ENCODE measurements at places on chromosomes 3 and 15.

GRCh38 chr15:73081321-73081958 is 29.2 kb downstream of the NEO1 start:
- no peak for DNase-seq

DNA sequence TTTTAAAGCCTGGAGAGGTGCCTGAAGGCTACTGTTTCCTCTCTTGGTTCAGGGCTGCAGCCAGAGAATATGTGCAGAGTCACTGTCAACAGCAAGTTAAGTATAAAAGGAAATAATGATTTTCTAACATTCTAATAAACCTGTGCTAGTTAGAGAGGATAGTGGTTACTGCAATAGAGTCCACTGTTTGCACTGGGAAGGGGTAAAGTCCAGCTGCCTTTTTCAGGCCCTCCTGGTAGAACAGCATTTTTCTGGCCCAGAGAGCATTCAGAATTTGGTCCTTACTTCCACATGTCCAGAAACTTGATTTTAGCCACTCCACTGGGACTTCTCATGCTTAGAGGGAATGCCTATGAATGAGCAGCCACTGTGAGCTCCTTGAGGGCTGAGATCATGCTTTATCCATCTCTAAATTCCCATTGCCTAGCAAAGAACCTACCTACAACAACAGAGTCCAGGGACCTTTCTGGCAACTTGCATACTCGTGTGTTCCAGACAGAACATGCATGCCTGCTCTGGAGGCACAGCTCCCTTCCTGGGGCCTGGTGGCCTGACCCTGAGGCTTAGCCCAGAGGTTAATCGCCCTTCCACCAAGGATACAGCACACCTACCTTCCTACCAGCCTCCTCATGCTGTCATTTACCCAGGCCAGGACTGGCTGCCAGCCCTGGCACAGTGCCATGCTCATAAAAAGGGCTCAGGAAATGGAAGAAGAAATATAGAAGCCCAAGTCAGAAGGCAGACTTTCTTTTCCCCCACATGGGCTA is 50.3 kb upstream of the ATP13A3 start:
- no peak for DNase-seq

GRCh38 chr3:132382688-132383194 is 34.6 kb upstream of the DNAJC13 start:
- no peak for DNase-seq

- no peak for DNase-seq
Observed at GRCh38 chr3:63975723-63976122, 47.6 kb downstream of the PSMD6 start.

DNA sequence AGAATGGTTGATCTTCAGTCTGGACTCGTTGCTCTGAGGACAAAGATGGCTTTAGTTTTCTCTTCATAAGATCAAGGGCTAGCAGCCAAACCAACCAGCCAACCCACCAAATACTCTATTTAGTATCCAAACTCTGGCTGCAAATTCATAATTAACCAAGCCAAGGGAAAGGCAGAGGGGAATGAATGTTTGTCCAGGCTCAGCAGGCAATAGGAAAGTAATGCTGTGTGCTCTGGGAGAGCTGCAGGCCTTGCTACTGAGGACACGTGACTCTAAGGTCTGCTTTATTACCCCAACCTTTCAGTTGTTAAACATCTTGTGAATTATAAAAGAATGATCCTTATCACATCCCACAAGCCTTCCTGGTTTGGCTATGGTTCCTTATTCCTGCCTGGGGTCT is 52.3 kb upstream of the GALNT15 start:
- DNase-seq: no peak

- no peak for DNase-seq
Observed at GRCh38 chr3:4052706-4053105, 250.5 kb upstream of the SETMAR start.

GRCh38 chr15:49492830-49493229 is 69.8 kb downstream of the FGF7 start:
- DNase-seq: no peak

- DNase-seq: no peak
Observed at GRCh38 chr3:74850381-74850780, 235.9 kb upstream of the CNTN3 start.

DNA sequence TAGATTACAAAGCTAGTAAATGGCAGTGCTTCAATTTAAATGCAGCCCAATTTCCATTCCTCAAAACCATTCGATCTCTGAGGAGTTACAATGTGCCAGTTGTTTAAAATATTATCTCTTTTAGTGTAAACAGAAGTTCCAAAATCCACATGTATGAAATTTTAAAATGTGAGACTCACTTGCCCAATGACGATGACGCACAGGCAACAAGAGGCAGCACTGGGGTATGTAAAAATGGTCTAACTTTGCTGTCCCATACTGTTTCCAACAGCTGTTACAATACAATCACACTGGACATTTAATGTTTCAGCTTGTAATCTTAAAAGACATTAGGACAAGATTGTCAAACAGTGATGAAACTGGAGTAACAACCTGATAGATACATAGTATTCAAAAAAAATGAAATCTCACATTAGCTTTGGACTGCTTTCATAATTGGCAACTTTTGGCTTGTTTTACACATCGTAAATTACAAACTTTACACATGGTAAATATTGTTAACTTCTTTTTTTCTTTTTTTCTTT is 12.2 kb downstream of the SLTM start:
- no peak for DNase-seq

- no peak for DNase-seq
Observed at GRCh38 chr15:89627256-89627970, 27.9 kb downstream of the KIF7 start.

DNA sequence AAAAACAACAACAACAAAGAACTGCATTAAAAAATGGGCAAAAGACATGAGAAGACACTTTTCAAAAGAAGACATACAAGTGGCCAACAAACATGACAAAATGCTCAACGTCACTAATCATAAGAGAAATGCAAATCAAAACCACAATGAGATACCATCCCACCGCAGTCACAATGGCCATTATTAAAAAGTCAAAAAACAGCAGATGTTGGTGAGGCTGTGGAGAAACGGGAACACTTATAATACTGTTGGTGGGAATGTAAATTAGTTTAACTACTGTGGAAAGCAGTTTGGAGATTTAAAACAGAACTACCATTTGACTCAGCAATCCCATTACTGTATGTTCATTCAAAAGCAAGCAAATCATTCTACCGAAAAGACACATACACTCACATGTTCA is 15.1 kb downstream of the EIF1B start:
- no peak for DNase-seq

- DNase-seq: no peak
Observed at GRCh38 chr3:68919000-68919399, 13.3 kb downstream of the TAFA4 start.

- DNase-seq: no peak
Observed at GRCh38 chr3:39207361-39208186, 15.2 kb upstream of the XIRP1 start.

- DNase-seq: no peak
Observed at GRCh38 chr3:30642849-30643361, 36.5 kb downstream of the TGFBR2 start.

GRCh38 chr3:12139111-12139511 is 19.6 kb downstream of the TIMP4 start:
- peak; percentile 12 for DNase-seq

- DNase-seq: no peak
Observed at GRCh38 chr3:100891033-100891432, 102.2 kb downstream of the ABI3BP start.

- no peak for DNase-seq
Observed at GRCh38 chr3:88809993-88810392, 297.4 kb upstream of the EPHA3 start.

GRCh38 chr3:112931736-112932521 is 43.0 kb downstream of the CD200R1 start:
- no peak for DNase-seq

GRCh38 chr3:110984456-110985250 is 87.0 kb upstream of the NECTIN3 start:
- no peak for DNase-seq

- DNase-seq: no peak
Observed at GRCh38 chr15:87661454-87662355, 594.8 kb downstream of the NTRK3 start.

DNA sequence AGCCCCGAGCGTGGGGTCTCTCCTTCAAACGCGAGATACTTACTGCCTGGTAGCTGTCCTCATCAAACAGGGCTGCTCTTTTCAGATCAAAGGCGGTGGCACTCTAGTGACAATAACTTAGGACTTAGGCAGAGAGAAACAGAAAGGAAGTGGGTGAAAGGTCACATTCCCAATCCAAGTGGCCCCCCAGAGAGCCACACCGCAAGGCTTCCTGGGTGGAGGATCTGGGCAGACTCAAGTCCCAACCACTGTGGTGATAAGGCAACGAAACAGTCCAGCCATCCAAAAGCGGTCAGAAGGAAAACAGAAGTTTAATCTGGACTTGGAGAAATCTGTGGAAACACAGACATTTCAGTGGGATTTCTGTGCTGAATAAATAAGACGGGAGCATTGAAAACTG is 227.2 kb downstream of the ADAMTS17 start:
- no peak for DNase-seq

DNA sequence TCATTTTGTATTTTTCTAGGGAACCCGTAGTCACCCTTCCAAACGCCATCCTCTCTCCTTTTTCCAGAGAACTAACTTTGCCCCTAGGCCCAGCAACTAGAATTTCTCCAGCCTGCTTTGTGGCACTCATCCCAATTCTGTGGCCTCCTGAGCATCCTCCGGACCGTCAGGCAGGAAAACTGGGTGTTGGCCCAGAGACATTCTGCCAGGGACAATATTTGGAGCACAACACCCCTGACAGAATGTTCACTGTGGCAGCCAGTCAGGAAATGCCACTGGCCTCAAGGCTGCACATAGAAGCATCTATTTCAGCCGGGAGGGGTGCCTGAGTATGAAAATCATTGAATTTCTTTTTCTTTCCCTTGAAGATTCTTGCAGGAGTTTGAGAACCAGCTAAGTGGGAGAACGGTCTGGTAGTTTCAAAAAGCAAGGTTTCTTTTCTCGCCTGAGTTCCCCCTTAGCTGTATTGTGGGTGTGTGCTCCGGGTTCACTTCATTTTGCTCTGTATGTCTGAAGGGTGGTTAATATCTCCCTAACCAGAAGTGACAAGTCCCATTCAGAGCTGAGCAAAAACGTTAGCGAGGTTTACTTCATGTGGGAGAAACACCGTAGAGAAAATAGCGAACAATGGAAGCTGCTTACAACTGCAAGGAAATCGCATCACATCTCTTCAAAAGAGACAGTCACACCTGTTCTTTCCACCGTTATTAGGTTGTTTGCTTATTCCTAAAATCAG is 108.1 kb upstream of the TPM1 start:
- no peak for DNase-seq

DNA sequence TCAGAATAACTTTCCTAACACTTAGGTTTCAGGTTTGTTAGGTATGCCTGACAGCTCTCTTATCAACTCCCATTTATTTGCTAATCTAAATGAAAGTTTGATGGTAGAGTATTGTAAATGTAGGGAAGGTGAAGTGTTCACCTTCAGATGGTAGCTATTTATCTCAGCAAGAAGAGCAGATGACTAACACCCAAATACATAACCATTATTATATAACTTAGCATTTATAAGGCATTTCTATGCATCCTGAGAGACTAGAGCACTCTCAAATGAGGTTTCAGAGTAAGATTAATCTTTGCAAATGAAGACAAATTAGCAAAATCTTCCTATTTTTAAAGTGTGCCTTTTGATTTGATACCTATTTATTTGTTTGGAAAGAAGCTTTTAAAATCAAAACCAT is 143.8 kb downstream of the IGF1R start:
- DNase-seq: no peak

DNA sequence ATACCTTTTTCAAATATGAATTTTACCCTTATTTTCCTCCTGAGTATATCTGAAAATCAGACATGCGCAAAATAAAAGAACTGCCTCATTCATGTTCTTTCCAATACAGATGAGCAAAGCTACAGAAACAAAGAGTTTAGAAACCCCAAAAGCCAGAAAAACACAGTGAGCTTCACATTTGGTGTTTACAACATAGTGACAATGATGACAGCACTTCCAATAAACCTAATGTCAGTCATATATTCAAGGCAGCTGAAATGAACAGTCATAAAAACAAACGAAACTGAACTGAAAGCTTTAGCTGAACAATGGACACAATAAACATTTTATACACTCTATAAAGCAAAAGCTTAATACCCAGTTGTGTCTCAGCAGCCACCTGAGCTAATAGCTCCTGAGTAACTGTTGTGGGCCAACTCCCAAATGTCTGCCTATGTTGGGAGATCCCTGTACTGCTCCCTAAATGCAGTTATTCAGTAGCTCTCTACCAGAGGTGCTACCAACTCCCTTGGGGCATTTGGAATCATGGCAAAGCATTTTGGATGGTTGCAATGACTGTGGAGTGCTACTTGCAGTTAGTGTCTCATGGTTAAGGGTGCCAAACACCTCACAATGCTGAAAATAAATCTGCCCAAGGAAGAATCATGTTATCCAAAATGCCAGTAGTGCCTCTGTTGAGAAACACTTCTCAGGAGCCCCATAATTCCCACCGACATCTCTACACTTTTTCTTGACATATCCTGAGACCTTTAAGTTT is 131.5 kb downstream of the TGFBR2 start:
- DNase-seq: no peak

DNA sequence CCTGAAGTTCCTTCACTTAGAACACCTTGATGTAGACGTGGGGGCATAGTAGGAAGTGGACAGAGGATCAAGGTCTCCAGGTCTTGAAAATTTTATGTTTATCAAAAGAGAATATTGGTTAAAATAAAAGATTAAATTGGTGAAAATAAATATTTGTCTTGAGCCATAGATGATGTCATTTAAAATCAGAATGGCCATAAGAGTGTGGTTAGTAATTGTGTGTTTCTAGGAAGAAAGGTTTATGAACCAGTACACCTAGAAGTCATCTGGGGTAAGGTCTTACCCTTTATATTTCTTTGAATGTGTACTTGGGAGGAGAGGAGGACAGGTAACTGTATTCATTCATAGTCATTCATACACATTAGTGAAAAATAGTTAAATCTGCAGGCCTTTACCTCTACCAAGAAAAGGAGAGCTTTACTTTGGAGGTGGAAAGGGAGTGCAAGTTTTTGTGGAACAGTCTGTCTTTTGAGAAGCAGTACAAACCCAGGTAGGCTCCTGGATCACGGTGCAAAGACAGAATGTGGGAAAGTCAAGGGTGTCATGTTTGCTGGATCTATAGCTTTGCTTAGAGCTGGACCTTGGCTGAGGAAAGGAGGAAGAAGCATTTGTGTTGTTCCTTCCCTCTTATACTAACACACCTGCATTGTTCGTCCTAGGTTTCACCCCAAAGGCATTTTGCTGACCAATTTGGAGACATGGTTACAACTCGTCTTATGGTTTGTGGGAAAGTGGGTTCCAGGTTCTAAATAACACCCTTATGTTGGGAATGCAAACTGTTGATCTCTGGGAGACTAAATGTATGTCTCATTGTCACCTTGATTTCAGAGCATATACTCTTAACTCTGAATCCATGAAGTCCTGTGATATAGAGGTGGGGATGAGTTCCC is 6.2 kb downstream of the SCAANT1 start:
- DNase-seq: no peak

GRCh38 chr3:175948041-175948440 is 1088.9 kb downstream of the NAALADL2 start:
- DNase-seq: no peak

DNA sequence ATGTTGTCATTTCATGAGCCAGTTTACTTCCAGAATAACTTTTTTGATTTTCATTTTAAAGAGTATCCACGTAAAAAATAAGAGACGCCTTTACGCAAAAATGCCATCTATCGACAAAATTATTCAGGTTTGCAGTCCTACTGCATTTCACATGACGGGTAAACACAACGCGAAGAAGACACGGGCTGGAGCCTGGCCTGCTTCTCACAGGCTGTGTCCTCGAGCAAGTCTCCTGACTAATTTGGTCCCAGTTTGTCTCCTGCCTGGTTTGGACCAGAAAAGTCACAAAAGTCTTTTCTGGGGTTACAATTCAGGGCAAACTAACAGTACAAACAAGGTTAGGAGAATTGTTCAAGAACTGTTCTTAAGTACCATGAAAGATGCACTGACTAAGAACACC is 51.7 kb downstream of the CHSY1 start:
- no peak for DNase-seq

Data from activated T-cell treated with anti-CD3 and anti-CD28 coated beads for 24 hours (primary cell).